ENCODE measurements at places on chromosomes 1 and 21. TPM values are rescaled to one million over a fixed set of nuclear protein-coding genes. Genes with fewer than 3 reads are reported as not detected.

Gene SLC25A34
- not detected for total RNA-seq

Gene ARHGAP30
- 0.20 TPM for total RNA-seq

Gene ANKRD65
- total RNA-seq, result 30.1 TPM

Gene USP16
- 72.4 TPM for total RNA-seq

Gene ICOSLG
- total RNA-seq, result 0.51 TPM

Gene WNT2B
- total RNA-seq, result 0.11 TPM

- DNase-seq, result peak; percentile 28
Observed at GRCh38 chr1:112808861-112809684, 93.9 kb upstream of the PPM1J start.

- no peak for DNase-seq
Observed at GRCh38 chr1:183654706-183655105, 1.6 kb upstream of the APOBEC4 start.

GRCh38 chr1:90502194-90502593, 214.9 kb downstream of the BARHL2 start:
- no peak for DNase-seq

- peak; percentile 23 for DNase-seq
Observed at GRCh38 chr1:54459726-54460191, 53.6 kb upstream of the SSBP3 start.

DNA sequence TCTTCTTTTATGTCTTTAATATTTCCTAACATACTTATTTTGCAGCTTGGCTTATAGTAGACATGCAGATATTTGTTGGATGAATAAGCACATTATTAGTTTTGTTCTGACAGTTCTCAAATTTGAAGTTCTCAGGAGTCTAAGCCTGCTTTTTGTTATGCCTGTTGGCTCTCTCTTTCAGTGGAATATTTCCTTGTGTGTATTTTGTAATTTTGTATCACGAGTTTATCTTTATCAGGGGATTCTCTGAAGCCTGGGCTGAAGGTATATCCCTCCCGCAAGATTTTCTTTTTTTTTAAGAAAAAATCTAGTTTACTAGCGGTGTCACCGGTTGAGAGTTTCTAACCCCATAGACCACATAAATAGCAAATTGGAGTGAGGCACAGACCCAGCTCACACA, 105.9 kb downstream of the RGL1 start:
- DNase-seq, result no peak

- no peak for DNase-seq
Observed at GRCh38 chr1:244920911-244921761, 56.8 kb upstream of the HNRNPU start.

- no peak for DNase-seq
Observed at GRCh38 chr21:42745511-42746239, 92.3 kb downstream of the PDE9A start.

DNA sequence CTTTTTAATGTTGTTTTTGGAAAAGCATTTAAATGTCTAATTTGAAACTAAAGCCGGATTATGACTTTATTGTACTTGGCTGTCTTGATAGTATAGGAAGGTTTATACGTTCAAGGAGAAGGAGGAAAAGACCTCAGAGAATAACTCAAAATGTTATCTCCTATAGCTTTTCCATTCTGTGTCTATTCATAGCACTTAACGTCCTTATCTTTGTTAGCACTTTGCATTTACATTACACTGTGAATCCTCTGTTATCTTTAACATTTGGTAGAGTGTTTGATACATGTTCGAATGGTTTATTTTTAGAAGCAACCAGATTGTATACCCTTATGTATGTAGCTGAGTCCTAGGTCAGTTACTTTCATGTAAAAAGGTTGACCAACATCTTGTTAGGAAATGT, 50.8 kb upstream of the PODN start:
- no peak for DNase-seq

DNA sequence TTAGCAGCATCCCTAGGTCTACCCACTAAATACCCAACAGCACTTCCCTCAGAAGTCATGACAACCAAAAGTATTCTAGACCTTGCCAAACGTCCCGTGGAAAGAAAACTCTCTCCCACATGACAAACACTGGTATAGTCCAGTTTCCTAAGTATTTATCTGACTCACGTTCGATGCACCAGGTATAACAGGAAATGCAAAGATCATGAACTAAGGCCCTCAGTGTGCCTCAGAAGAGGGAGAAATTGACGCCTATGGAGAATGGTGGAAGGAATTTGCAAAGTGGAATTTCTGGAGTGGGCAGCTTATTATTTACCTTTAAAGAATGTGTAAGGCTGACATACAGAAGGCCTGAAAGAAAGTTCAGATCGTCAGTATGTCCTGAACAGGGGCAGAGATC, 523.6 kb upstream of the DAB1 start:
- no peak for DNase-seq

- DNase-seq, result no peak
Observed at GRCh38 chr1:180186831-180187230, 32.2 kb downstream of the QSOX1 start.

GRCh38 chr1:50977575-50978143, 7.6 kb downstream of the CDKN2C start:
- peak; percentile 27 for DNase-seq

DNA sequence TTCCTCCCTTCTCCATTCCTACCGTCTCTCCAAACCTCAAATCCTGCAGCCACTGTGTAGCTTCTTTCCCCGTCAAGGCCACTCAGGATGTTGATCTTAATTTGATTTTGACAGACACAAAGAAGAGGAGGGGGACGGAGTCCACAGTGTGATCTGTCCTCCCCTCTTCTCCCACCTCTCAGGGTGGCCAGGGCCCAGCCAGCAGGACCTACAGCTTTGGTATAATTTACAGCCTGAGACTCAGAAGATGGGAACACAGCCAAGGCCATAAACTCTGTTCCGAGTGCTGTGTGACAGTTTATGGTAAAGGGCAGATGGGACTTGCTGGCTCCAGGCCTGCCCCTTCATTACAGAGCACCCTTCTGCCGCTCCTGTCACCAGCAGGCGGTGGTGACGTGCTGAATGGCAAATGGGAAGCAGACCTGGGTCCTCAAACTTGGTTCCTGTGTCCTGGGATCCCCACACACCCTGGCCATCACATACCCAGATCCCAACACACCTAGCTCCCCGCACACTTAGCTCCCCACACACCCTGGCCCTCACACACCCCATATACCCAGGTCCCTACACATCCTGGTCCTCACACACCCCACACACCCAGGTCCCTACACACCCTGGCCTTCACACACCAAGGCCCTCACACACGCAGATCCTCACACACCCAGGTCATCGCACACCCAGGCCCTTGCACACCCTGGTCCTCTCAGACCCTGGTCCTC, 71.6 kb downstream of the CD2 start:
- DNase-seq, result no peak

GRCh38 chr1:205421798-205422197, at the start of gene LEMD1:
Gene LEMD1 (minus strand): TSS chr1:205422056. CDS start chr1:205420536, 1,520 bp downstream.
- DNase-seq, result no peak

- no peak for DNase-seq
Observed at GRCh38 chr1:105585791-105586190, 1470.7 kb upstream of the PRMT6 start.

- no peak for DNase-seq
Observed at GRCh38 chr1:225477296-225477911, 49.6 kb upstream of the LBR start.

DNA sequence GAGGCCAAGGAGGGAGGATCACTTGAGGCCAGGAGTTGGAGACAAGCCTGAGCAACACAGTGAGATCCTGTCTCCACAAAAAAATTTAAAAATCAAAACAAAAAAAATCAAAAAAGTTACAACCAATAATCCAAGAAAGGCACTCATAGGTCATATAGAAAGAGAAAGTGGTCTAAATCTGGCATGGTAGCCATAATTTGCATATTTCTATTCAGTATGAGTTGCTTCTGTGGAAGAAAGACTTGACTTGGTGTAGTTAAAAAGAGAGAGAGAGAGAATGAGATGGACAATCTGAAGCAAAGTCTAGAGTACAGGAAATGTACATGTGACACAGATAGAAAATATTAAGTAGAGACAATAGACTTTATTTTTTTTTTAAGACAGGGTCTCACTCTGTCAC, 22.5 kb downstream of the JMJD4 start:
- DNase-seq, result no peak

- no peak for DNase-seq
Observed at GRCh38 chr1:44740179-44740617, 561 bp downstream of the KIF2C start.

DNA sequence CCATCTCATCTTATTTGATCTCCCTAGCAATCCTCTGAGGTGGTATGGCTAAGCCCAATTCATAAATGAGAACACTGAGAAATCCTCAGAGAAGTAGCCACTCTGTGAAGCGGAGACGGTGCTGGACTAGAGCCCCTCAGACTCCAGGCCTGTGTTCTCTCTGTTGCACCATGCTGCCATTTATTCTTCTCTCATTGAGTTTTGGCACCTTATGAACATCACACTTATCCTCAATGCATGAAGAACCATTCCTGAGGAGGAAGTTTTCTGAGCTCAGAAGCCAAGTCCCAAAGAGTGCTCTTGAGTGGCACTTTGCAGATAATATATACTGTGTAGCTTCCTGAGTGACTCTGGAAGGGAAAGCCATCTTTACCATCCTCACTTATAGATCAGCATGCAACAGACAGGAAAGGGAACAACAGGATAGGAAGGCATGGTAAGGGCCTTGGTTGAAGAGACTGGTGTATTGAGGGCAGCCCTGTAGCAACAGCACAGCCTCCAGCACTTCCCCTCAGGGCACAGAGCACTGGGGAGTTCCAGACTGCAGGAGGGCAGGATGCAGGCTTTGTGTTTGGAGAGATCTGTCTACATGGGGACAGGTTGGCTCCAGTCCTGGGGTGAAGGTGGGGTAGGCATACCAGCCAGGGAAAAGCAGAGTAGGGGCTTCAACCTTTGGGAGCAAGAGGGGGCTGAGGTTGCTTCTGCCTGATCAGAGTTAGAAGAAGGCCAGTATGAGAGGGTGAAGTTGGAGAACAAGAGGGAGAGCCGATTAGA, 1.6 kb upstream of the CRNN start:
- DNase-seq, result no peak

GRCh38 chr1:175317309-175317708, 124.7 kb upstream of the KIAA0040 start:
- no peak for DNase-seq

DNA sequence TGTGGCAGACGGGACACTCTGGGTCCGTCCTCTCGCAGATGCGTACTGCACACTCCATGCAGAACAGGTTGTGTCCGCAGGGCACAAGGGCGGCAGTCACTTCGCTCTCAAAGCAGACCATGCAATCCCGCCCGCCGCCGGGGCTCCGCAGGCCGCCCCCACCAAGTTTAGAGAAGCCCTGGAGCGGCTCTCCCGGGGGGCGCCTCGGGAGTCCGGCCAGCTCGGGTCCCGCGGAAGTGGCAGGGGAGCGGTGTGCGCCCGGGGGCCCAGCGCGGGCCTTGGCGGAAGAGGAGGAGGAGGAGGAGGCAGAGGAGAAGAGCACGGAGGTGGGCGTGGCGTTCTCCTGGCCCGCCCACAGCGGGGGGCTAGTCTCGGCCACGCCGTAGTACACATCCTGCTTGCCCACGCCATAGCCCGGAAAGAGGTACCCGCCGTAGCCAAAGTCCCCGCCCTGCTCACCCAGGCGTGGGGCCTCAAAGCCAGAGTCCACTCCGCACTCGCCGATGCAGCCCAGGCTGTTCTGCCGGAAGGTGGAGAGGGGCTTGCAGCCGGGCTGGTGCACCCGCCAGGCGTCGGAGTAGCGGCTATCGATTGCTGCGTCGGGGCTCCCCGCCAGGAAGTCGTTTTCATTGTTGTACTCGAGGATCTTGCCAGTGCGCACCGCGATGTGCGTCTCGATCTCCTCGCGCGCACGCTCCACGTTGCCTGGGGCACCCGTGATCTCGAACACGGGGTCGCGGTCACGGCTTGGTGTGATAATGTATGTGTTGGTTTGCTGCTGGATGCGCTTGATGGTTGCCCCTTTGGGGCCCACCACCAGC, 5.4 kb downstream of the MEX3A start:
- no peak for DNase-seq

DNA sequence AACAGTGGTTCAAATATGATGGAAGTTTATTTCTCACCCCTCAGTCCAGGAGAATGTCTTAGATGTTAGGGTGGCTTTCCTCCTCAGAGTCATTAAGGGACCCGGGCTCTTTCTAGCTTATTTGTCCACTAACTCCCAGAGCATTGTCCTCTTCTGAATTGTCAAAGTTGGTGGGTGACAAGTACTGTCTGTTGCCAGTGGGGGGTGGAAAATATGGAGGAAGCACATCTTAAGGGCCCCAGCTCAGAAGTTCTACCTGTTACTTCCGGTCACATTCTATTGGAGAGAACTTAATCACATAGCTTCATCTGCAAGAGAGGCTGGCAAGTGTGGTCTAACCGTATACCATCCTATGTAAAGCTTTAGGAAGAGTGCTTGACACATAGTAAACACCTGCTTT, 7.1 kb downstream of the CLIC4 start:
- no peak for DNase-seq

DNA sequence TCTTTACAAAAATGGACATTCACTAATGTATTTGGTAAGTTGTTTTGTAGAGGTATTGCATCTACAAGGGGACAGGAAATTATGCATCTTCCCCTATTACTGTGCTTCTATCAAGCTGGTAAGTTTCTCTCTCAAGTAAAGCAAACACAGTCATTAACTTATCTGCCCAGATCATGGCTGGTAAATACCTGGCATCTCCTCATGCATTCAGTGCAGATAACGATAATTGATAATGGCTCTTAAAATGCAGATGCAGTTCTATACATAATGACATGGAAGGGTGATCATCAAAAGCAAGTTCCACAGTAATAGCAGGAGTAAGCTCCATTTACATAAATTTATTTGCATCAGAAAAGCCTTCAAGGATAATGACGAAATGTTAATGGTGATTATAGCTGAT, 122.4 kb downstream of the SIPA1L2 start:
- DNase-seq, result no peak

- no peak for DNase-seq
Observed at GRCh38 chr1:202367271-202367670, 18.8 kb downstream of the PPP1R12B start.

GRCh38 chr1:31412732-31413404, at the start of gene SERINC2:
Gene SERINC2 (plus strand): TSS chr1:31413213. CDS start chr1:31413266, 53 bp downstream.
- DNase-seq, result no peak

DNA sequence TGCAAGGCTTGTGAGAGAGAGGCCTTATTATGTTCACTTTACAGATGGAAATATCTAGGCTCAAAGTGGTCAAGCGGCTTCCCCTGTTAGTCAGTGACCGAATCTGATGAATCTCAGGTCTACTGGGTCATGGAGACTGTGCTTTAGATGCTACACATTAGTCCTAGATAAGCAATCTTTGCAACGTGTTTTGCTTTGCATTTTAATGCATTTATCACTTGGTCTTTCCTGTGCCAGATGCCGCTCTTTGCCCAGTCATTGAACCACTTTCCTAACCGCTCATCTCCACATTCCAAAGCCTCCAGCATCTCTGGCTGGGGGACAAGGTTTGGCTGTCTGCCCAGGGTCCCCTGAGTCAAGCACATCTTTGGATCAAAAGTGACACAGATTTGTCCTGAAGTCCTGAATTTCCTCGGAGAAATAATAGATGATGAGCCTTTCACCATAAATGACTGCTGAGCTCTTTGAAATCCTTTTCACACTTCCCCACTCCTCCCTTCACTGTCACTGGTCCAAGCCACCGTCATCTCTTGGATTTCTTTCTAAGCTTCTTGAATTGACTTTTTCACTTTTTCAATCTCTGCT, 96.0 kb upstream of the USP24 start:
- DNase-seq, result no peak

Measured in HepG2 (cell line).